Stimulated activated naive B cell treated with anti-CD40 and anti-IgM and Interleukin-4, amounts not matched to agents 10 μg/mL and 1 μg/mL and 100 μg/mL, for 72 hours (primary cell): ENCODE measurements at places on chromosomes 16 and 17.

DNA sequence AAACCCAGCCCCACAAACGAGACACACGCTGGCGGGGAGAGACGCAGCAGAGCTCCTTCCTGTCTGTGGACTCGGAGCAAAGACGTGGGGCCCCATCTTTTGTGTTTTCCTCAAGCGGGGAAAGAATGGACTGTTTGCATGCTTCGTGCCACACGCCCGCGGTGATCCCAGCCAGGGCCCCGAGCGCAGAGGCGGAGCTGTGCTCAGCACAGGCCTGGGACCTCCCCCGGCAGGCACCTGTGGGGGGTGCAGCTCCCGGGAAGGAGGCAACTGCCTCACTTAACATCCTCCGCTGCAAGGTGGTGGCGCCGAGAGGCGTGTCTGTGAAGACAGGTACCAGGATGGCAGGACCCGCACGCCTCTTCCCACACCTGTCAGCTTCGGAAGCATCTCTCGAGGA, 19.1 kb downstream of the TRARG1 start:
- peaks cover 43% of the 10 kb centered on the region for H3K27me3 ChIP-seq
- no peak overlapping the region for H3K27ac ChIP-seq
- H3K36me3 ChIP-seq = peaks cover 1% of the 10 kb centered on the region
- no peak for DNase-seq

DNA sequence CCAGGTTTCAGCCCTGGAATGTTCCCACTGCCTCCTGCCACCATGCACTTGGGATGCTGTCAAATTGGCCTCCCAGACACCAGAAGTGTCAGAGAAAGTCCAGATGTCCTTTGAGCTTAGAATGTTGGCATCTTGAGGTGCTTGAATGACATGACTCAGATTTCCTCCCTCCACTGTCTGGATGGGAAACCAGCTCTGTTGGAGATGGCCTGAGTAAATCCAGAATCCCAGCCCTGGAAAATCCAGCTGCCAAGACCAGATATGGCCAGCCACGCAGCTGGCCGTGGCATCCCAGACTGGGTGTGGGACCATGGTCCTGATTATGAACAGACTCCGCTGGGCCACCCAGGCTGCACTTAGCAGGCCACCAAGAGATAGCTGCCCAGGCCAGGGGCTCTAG, 57.0 kb upstream of the CLEC3A start:
- no peak overlapping the region for H3K4me3 ChIP-seq
- H3K27ac ChIP-seq = no peak overlapping the region
- H3K36me3 ChIP-seq = no peaks in the 10 kb centered on the region
- DNase-seq = no peak
- no peaks in the 10 kb centered on the region for H3K27me3 ChIP-seq

- no peak for DNase-seq
- H3K4me1 ChIP-seq = no peaks in the 10 kb centered on the region
- H3K36me3 ChIP-seq = peaks cover 27% of the 10 kb centered on the region
- no peak overlapping the region for H3K27ac ChIP-seq
Measured at GRCh38 chr16:50103764-50104163, 38.0 kb downstream of the HEATR3 start.

DNA sequence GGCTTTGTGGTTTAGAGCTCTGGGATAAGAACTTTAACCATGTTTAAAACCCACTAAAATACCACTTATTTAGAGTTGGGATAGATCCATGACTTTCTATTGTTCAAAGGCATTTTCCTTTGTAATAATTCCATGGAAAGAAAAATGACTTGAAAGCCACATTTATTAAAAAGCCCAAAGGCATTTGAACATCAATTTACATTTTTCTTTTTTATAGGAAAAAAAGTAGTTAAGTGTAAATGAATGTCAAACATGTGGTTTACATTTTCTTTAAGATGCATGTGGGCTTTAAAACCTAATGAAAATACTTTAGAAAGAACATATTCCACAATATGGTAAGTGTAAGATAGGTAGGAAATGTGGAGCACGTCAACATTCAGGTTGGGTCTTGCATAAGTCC, 443.2 kb downstream of the TOX3 start:
- no peaks in the 10 kb centered on the region for H3K36me3 ChIP-seq
- no peaks in the 10 kb centered on the region for H3K27me3 ChIP-seq
- no peak overlapping the region for H3K4me3 ChIP-seq
- H3K4me1 ChIP-seq = no peaks in the 10 kb centered on the region
- no peak for DNase-seq

DNA sequence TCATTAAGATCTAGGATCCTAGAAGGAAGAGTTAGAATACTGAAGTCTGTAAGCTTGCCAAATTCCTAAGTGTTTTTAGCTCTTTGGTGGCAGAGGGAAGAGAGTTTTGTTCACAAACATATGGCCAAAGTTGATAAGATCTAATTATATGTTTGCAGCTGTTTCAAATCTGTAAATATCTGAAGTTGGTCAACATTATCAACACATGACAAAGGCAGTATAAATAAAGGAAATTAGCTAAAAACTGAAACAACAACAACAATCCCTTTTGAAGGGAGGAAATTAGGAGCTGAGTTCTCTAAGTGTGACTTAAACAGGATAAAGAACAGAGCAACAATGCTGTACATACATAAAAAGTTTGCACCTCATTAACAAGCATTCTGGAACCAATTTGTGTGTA, 208.7 kb downstream of the KCNJ2 start:
- DNase-seq = no peak
- no peak overlapping the region for H3K4me3 ChIP-seq
- H3K4me1 ChIP-seq = no peaks in the 10 kb centered on the region
- no peaks in the 10 kb centered on the region for H3K36me3 ChIP-seq
- no peaks in the 10 kb centered on the region for H3K27me3 ChIP-seq

GRCh38 chr16:81748476-81749198, 30.5 kb upstream of the PLCG2 start:
- peaks cover 2% of the 10 kb centered on the region for H3K36me3 ChIP-seq
- peaks cover 37% of the 10 kb centered on the region for H3K4me1 ChIP-seq
- peak overlapping the region; percentile 53 for H3K4me3 ChIP-seq
- no peaks in the 10 kb centered on the region for H3K27me3 ChIP-seq

DNA sequence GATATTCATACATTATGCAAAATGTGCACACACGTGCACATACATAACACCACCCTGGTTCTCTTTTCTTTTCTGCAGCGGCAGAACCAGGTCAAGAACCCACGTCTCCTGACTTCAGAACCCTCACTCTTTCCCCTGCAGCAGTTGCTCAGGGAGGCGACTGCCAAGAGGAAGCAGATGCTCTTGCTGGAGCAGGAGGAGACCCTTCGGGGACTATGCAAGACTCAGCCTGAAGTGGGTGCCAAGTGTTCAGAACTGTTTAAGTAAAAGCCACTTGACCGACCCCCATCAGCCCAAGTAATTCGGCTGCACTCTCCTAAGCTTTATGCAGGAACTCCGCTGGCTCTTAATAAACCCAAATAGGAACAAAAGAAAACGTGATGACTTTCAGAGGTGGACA, 193.8 kb downstream of the SLC39A11 start:
- peaks cover 43% of the 10 kb centered on the region for H3K36me3 ChIP-seq
- no peak overlapping the region for H3K4me3 ChIP-seq
- H3K27ac ChIP-seq = no peak overlapping the region
- H3K4me1 ChIP-seq = peaks cover 6% of the 10 kb centered on the region
- H3K27me3 ChIP-seq = no peaks in the 10 kb centered on the region
- DNase-seq = no peak

GRCh38 chr17:55654022-55654421, 68.6 kb downstream of the TMEM100 start:
- no peak overlapping the region for H3K27ac ChIP-seq
- no peak overlapping the region for H3K4me3 ChIP-seq
- DNase-seq = no peak
- no peaks in the 10 kb centered on the region for H3K4me1 ChIP-seq
- H3K27me3 ChIP-seq = peaks cover 3% of the 10 kb centered on the region
- no peaks in the 10 kb centered on the region for H3K36me3 ChIP-seq

DNA sequence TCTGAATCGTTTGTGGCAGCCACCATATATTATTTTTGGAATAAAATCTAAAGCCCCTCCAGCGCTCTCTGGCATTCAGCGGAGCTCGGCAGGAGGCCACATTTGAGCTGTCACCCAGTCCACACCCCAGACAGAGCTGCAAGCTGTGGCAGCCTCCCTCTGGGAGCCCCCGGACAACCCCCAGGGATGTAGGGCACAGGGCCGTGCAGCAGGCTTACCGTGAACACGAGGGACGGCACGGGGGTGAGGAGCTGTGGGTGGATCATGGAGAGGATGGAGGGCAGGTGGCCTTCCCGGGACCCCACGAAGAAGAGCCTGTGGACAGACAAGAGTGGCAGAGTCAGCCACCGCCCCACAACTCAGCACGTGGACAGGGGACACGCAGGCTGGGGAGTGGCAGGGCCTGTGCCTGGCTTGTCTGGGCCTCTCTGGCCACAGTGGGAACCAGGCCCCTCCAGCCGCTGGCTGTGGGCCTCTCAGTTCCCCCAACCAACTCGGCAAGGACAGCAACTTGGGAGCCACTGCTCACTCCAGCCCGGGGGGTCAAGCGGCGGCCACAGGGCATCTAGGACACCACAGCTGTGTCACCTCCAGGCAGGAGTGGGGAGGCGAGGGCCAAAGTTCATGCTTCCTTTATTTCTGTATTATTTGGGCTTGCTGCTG, 31.5 kb downstream of the SLC7A5 start:
- H3K27ac ChIP-seq = no peak overlapping the region
- DNase-seq = no peak
- H3K4me3 ChIP-seq = no peak overlapping the region
- H3K36me3 ChIP-seq = peaks cover 40% of the 10 kb centered on the region
- H3K4me1 ChIP-seq = peaks cover 13% of the 10 kb centered on the region
- H3K27me3 ChIP-seq = no peaks in the 10 kb centered on the region

DNA sequence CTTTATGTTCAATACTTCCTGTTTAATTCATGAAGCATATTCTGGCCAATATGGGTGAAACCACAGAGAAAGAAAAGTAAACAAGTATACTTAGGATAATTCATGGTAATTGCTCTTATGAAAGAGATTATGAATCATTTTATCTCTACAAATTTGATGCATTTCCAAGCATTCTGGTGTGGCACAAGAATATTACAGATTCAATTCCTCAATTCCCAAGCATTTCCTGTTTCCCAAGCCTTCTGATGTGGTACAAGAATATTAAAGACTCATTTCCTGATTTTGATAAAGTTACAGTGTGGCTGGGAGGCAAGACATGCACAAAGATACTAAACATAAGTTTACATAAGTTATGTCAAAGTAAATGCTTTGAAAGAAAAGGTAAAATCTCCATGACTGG, 126.1 kb upstream of the NUDT7 start:
- no peaks in the 10 kb centered on the region for H3K36me3 ChIP-seq
- DNase-seq = no peak

GRCh38 chr17:51214920-51215319, 44.9 kb downstream of the MBTD1 start:
- no peaks in the 10 kb centered on the region for H3K27me3 ChIP-seq
- peaks cover 19% of the 10 kb centered on the region for H3K36me3 ChIP-seq
- H3K27ac ChIP-seq = no peak overlapping the region
- no peak overlapping the region for H3K4me3 ChIP-seq
- no peak for DNase-seq
